ENCODE measurements at places on chromosomes 6 and 20. TPM values are rescaled to one million over a fixed set of nuclear protein-coding genes. Genes with fewer than 3 reads are reported as not detected.
A peak's percentile ranks its signal among the peaks of the same experiment; 100 is the strongest.

OPN5 gene
- total RNA-seq, result 4.6 TPM

MAFB gene
- total RNA-seq, result 104 TPM

TAGAP gene
- total RNA-seq, result 0.43 TPM

EPHA7 gene
- 22.7 TPM for total RNA-seq

DCDC2 gene
- total RNA-seq, result 5.5 TPM

DNA sequence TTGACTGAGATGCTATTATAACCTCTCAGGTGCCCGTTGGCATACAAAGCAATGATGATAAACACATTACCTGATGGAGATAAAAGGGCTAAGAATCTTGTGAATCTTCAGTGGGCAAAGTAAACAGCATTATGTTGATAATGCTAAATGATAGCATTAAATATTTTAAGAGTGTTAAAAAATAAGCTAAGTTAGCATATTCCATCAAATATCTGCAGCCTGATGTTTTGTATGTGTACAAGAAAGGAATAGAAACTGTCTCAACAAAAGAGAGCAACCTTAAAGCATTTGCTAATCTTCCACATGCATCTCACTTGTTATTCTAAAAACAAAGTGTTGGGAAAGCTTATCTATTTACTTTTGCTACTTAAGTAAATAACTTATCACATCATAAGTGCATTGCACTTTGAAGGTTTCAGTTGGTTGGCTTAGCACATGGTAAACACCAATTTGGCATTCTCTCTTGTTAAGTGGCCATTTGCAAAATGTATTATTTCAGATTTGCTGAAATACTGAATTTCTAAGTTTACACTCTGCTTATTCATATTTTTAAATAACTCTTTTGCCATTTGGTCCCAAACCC lies 151.6 kb downstream of the SYNDIG1 start:
- no peak overlapping the region for H3K27ac ChIP-seq
- H3K27me3 ChIP-seq, result peaks cover 3% of the 10 kb centered on the region
- no peak for DNase-seq
- peaks cover 10% of the 10 kb centered on the region for H3K4me1 ChIP-seq
- H3K4me3 ChIP-seq, result no peak overlapping the region

DNA sequence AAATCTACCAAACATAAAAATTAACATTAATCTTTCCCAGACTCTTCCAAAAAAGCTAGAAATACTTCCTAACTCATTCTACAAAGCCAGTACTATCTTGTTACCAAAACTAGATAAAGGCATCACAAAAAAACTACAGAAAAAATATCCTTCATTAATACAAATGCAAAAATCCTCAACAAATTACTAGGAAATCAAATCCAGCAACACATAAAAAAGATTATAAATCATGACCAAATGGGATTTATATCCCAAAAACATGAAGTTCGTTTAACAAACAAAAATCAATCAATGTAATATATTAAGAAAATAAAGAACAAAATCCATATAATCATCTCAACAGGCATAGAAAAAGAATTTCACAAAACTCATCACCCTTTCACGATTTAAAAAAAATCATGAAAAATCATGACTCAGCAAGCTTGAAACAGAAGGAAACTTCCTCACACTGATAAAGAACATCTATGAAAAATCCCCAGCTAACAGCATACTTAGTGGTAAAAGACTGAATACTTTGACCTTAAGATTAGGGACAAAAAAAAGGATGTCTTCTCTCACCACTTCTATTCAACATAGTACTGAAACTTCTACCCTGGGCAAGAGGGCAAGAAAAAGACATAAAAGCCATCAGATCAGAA lies 43.2 kb downstream of the RANBP9 start:
- DNase-seq, result no peak
- no peaks in the 10 kb centered on the region for H3K27me3 ChIP-seq
- peaks cover 15% of the 10 kb centered on the region for H3K4me1 ChIP-seq
- peaks cover 23% of the 10 kb centered on the region for H3K36me3 ChIP-seq
- H3K27ac ChIP-seq, result peak overlapping the region; percentile 85

- H3K4me3 ChIP-seq, result peak overlapping the region; percentile 75
- H3K4me1 ChIP-seq, result peaks cover 17% of the 10 kb centered on the region
- DNase-seq, result no peak
- no peaks in the 10 kb centered on the region for H3K36me3 ChIP-seq
Measured at GRCh38 chr6:136550045-136550329, 235 bp downstream of the MAP7 start.

DNA sequence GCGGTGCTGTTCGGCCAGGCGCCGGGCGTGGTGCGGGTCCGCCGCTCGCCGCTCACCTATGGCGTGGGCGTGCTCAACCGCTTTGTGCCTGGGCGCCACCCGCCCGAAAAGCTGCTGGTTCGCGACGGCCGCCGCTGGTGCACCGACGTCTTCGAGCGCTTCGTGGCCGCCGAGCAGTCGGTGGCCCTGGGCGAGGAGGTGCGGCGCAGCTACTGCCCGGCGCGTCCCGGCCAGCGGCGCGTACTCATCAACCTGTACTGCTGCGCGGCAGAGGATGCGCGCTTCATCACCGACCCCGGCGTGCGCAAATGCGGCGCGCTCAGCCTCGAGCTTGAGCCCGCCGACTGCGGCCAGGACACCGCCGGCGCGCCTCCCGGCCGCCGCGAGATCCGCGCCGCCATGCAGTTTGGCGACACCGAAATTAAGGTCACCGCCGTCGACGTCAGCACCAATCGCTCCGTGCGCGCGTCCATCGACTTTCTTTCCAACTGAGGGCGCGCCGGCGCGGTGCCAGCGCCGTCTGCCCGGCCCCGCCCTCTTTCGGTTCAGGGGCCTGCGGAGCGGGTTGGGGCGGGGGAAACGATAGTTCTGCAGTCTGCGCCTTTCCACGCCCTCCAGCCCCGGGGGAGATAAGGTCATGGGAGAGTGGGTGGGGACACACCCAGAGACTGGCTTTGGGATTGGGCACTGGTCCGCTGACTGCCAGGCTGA lies 15.7 kb downstream of the ADISSP start:
- peaks cover 3% of the 10 kb centered on the region for H3K4me1 ChIP-seq
- peak overlapping the region; percentile 66 for H3K27ac ChIP-seq
- peak overlapping the region; percentile 74 for H3K4me3 ChIP-seq
- DNase-seq, result no peak

GRCh38 chr20:2080532-2081224 lies 20.9 kb upstream of the STK35 start:
- no peak overlapping the region for H3K27ac ChIP-seq
- peaks cover 51% of the 10 kb centered on the region for H3K27me3 ChIP-seq
- DNase-seq, result no peak
- H3K36me3 ChIP-seq, result no peaks in the 10 kb centered on the region
- no peak overlapping the region for H3K4me3 ChIP-seq

GRCh38 chr6:35194390-35194789 lies 19.4 kb upstream of the SCUBE3 start:
- no peak overlapping the region for H3K27ac ChIP-seq
- H3K4me1 ChIP-seq, result peaks cover 8% of the 10 kb centered on the region
- H3K36me3 ChIP-seq, result no peaks in the 10 kb centered on the region
- DNase-seq, result no peak

GRCh38 chr6:138430361-138431145 lies 26.5 kb downstream of the HEBP2 start:
- no peak for DNase-seq
- peaks cover 8% of the 10 kb centered on the region for H3K4me1 ChIP-seq
- no peak overlapping the region for H3K4me3 ChIP-seq
- H3K27me3 ChIP-seq, result no peaks in the 10 kb centered on the region
- H3K27ac ChIP-seq, result no peak overlapping the region

DNA sequence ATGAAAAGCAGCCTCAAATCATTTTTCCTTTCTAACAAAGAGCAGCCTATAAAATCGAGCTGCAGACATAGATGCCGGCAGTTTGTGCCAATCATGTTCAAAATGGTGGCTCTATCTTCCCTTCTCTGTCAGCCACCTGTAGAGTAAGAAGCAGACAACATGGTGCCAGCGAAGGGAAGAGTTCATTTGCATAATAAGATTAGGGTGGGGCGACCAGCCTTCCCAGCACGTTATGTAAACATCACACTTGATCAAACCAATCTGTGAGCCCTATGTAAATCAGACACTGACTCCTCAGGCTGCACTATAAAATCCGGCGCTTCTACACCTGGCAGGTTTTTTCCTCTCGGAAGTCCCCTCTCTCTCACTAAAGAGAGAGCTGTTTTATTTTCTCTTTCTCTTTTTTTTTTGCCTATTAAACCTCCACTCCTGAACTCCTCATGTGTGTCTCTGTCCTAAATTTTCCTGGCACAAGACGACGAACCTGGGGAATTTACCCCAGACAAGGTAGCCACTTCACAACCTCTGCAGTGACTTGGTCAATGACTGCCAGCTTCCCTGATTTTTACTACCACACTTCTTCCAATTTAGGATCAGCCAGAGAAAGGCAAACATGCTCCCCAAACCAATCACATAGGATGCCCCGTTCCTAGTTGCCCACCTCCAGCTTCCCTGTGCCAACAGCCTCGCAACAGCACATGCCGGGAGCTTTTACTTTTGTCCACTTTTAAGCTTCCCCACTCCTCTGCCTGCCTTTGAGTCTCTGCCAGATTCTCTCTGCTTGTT lies 12.9 kb downstream of the TPMT start:
- H3K36me3 ChIP-seq, result peaks cover 31% of the 10 kb centered on the region
- H3K27me3 ChIP-seq, result no peaks in the 10 kb centered on the region
- DNase-seq, result no peak
- no peak overlapping the region for H3K4me3 ChIP-seq
- H3K4me1 ChIP-seq, result peaks cover 16% of the 10 kb centered on the region

GRCh38 chr20:47740121-47740861 lies 45.0 kb downstream of the SULF2 start:
- peaks cover 16% of the 10 kb centered on the region for H3K36me3 ChIP-seq
- H3K4me3 ChIP-seq, result no peak overlapping the region
- no peak overlapping the region for H3K27ac ChIP-seq
- H3K4me1 ChIP-seq, result peaks cover 9% of the 10 kb centered on the region
- H3K27me3 ChIP-seq, result no peaks in the 10 kb centered on the region

GRCh38 chr6:41439524-41440418 lies 104.4 kb downstream of the NCR2 start:
- no peak overlapping the region for H3K4me3 ChIP-seq
- DNase-seq, result no peak
- H3K4me1 ChIP-seq, result peaks cover 42% of the 10 kb centered on the region
- H3K36me3 ChIP-seq, result no peaks in the 10 kb centered on the region

GRCh38 chr20:39986173-39986904 lies 702.7 kb downstream of the MAFB start:
- DNase-seq, result no peak
- H3K27ac ChIP-seq, result peak overlapping the region; percentile 73
- H3K4me3 ChIP-seq, result peak overlapping the region; percentile 24
- no peaks in the 10 kb centered on the region for H3K36me3 ChIP-seq

DNA sequence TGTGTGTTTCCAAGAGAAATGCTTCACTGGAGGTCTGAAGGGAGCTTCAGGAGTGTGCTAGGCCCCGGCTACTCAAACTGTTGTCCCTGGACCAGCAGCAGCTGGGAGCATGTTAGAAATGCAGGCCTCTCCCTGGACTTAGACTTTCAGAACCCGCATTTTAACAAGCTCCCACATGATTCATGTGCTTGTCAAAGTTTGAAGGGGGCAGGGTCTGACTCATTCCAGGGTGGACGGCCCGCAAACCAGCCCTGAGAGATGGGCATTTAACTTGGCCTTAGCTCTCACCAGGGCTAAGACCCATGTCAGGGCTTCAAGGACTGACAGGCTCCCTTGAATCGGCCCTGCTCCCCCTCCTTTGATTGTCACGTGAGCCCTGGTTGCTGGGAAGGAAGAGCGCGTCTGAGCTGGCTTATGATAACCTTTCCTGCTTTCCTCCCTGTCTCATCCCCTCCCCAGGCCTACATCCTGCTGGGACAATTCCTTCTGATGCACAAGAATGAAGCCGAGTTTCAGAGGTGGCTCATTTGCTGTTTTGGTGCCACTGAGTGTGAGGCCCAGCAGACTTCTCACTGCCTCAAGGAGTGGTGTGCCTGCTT lies 35.5 kb downstream of the BANF2 start:
- H3K36me3 ChIP-seq, result no peaks in the 10 kb centered on the region
- H3K27me3 ChIP-seq, result no peaks in the 10 kb centered on the region
- peaks cover 4% of the 10 kb centered on the region for H3K4me1 ChIP-seq
- no peak overlapping the region for H3K4me3 ChIP-seq

DNA sequence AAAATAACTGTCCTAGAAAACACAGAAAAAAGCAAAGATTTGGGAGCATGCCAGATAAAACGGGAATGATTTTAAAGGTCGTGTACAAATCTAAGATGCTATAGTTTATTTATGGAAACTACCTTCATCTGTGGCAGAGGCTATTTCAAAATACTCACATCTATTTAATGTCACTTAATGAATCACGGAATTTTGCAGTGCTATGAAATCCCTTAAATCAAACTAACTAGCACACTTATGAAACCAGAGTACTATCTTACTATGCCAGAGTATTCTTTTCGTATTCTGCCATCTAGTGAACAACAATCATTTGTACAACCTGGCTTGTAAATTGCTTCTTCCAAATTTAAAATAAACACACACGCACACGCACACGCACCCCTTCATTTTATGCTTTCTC lies 77.9 kb upstream of the BMP5 start:
- H3K27ac ChIP-seq, result no peak overlapping the region
- H3K4me1 ChIP-seq, result no peaks in the 10 kb centered on the region
- no peak for DNase-seq
- no peaks in the 10 kb centered on the region for H3K27me3 ChIP-seq

GRCh38 chr6:155219858-155220301 lies 43.9 kb upstream of the CLDN20 start:
- DNase-seq, result no peak
- no peak overlapping the region for H3K4me3 ChIP-seq
- H3K27ac ChIP-seq, result no peak overlapping the region
- peaks cover 6% of the 10 kb centered on the region for H3K27me3 ChIP-seq
- H3K4me1 ChIP-seq, result peaks cover 13% of the 10 kb centered on the region

DNA sequence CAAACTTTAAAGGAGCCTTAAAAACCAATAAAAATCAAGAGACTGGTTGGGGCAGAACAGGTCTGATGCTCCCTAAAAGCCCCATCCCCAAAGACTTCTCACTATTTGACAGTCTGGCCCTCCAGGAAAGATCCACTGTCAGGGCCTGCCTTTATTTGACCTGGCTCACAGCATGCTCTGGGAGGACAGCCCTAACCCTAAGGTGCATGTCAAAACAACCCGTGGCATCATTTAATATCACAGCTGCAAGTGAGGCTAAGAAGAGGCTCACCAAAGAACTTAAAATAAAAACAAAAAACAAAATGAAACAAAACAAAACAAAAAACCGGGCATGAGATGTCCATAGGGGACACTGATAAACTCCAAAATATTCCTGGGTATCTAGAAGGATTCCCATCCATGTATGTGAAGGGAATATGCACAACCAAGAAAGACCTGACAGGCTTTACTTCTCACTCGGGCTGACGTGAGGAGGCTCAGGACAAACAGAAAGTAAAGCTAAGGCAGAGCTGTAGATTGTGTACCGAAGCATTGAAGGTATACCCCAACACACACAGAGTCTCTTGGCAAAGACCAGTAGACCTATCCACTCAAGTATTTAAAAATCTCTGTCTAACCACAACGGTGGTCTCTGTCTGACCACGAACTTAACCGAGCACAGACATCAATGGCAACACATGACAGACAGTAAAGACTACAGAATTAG lies 57.3 kb downstream of the AHI1 start:
- no peak overlapping the region for H3K27ac ChIP-seq
- no peaks in the 10 kb centered on the region for H3K4me1 ChIP-seq
- no peak overlapping the region for H3K4me3 ChIP-seq

- no peaks in the 10 kb centered on the region for H3K36me3 ChIP-seq
- H3K4me3 ChIP-seq, result no peak overlapping the region
- DNase-seq, result no peak
- H3K4me1 ChIP-seq, result peaks cover 9% of the 10 kb centered on the region
- no peaks in the 10 kb centered on the region for H3K27me3 ChIP-seq
Measured at GRCh38 chr6:145689529-145689928, 45.8 kb downstream of the EPM2A start.

Data from type B pancreatic cell (in vitro differentiated cells).